HCEC 1CT (cell line): ENCODE measurements at places on chromosomes 13 and 19.

- peak; percentile 65 for DNase-seq
Observed at GRCh38 chr19:2461751-2462634, 5.2 kb upstream of the LMNB2 start.

DNA sequence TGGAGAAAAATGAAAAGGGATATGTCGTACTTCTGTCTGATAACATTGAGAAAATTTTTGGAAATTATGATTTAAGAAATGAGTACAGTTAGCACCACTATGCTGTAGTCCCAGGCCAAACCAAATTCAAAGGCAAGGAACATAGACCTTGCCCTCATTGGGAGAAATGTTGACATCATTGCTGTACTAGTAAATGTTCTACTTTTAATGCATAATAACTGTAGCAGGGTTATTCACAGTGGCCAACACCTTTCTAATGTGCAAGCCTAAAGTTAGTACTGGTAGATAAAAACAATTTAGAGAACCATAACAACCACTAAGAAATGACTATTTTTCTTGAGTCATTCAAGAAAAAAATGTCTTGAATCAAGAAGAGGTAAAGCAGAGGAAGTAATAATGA lies 792.6 kb upstream of the GPC6 start:
- DNase-seq: no peak

DNA sequence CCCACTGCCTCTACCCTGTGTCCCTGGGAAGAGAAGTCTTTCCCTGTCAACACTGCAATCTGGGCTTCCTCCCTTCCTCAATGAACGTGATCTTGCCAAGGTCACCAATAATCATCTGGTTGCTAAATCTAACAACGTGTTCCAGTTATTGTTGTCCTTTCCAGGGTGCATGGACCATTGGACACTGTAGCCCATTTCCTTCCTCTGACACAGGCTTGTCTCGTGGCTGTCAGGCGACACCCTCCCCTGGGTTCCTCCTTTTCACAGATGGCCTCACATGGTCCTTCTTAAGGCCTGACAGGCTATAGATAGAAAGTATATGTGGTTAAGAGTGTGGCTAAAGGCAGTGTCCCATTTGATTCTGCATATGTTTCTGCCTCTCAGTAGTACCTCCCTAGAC lies 67.7 kb upstream of the STARD13 start:
- DNase-seq: no peak

DNA sequence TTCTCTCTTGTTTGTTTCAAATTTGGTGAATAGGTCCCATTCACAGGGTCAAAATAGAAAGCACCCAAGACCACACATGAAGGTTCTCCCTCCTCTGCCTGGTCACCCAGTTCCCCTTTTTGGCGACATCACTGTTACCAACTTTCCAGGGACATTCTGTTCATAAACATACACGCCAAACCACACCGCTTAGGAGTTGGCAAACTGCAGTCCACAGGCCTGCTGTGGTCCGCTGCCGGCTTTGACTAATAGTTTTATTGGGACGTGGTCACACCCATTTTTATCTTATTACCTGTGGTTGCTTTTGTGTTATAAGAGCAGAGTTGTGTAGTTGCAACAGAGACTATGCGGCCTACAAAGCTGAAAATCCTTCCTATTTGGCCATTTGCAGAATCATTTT lies 24.2 kb downstream of the UHRF1 start:
- DNase-seq: no peak

DNA sequence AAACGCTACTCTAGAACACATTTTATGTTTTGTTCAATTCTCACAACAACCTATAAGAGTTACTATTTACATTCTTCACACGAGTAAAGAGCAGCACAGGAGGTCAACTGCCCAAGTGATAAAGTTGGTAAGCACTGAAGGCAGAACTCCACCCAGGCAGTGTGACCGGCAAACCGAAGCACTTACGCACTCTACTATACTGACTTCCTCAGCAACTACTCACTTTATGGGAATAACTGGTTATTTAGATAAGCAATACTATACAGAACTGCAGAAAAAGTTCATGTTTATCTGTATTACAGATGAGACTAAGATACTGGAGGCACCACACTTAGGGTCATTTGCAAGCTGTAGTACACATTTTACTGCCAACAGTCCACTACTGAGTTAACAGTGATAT lies 28.8 kb downstream of the FOXO1 start:
- no peak for DNase-seq

- no peak for DNase-seq
Observed at GRCh38 chr13:72194523-72194922, 327.5 kb upstream of the DACH1 start.

DNA sequence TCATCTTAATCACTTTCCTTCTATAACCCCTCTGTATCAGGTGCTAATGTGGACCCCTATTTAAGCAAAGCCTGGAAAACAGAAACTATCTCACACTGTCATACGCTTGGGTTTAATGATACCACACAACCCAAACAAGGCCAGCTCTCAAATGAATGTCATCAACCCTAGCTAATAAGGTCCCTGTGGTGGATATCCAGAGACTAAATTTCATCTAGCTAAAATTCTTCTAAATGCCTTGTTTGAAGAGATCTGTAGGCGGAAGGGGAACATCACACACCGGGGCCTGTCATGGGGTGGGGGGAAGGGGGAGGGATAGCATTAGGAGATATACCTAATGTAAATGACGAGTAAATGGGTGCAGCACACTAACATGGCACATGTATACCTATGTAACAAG lies 95.5 kb downstream of the FOXO1 start:
- DNase-seq: no peak

GRCh38 chr19:7636317-7636690 lies 606 bp upstream of the STXBP2 start:
- DNase-seq: no peak

DNA sequence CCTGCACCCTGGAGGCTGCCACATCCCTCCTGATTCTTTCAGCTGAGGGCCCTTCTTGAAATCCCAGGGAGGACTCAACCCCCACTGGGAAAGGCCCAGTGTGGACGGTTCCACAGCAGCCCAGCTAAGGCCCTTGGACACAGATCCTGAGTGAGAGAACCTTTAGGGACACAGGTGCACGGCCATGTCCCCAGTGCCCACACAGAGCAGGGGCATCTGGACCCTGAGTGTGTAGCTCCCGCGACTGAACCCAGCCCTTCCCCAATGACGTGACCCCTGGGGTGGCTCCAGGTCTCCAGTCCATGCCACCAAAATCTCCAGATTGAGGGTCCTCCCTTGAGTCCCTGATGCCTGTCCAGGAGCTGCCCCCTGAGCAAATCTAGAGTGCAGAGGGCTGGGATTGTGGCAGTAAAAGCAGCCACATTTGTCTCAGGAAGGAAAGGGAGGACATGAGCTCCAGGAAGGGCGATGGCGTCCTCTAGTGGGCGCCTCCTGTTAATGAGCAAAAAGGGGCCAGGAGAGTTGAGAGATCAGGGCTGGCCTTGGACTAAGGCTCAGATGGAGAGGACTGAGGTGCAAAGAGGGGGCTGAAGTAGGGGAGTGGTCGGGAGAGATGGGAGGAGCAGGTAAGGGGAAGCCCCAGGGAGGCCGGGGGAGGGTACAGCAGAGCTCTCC lies 6.9 kb upstream of the CEACAM5 start:
- DNase-seq: no peak

GRCh38 chr19:6271721-6272410 lies 7.9 kb downstream of the MLLT1 start:
- DNase-seq: no peak

DNA sequence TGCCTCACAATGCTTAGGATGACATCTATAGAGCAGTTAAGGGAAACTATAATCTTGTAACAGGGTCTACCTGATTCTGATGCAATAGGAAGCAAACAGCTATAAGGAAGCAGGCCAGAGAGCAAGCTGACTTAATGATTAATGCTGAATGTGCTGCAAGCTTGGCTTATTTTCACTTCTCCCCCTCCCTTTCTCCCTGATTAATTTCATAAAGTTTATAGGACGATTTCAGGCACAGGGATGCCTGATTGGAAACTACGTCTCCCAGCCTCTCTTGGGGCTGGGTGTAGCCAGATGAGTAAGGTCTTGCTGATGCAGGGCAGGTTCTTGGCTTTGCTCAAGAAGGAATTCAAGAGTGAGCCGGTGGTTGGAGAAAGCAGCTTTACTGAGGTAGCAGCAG lies 82.8 kb upstream of the MRI1 start:
- DNase-seq: no peak

DNA sequence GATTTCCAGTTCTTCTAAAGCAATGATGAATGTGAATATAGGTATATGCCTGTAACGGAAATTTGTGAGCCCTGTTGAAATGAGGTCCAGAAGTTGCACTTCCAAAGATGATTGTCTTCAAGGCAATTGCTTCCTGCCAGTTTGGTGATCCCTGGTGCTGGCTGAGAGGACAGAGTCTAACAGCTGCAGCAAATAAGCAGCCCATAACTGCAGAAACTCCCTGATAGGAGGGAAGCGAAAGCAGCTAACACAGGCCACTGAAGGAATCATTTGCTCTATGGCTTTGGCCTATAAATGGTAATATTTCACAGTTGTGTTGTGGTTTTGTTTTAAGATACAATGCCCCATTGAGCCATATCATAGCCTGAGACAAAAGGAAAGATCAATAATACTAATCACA lies 451.5 kb upstream of the MIR17HG start:
- DNase-seq: no peak

DNA sequence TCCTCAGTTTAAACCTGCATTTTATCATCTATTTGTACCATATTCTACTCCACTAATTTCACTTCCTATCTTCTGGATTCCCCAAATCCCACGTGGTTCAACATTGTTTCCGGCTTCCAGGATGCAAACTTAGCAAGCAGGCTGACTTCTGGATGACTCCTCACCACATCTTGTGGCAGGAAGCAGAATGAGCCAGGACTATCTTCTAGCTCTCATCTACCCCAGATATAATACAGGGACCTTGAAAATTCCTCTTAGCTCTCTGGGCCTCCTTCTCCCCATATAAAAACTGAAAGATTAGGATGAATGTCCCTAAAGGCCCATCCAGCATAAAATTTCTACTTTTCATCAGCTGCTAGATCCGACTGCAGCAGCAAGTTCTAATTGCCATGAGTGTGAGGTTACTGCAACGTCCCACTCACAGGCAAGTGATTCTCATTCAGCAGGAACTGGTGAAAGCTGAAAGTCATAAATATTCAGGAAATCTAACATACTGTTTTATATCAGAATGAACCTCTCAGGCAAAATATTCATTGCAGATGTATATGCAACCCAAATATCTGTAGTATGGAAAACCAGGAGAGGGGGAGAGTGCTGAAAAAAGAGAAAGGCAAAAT lies 93.4 kb downstream of the KCTD12 start:
- peak; percentile 78 for DNase-seq

- DNase-seq: no peak
Observed at GRCh38 chr13:65112531-65112941, 2117.6 kb downstream of the PCDH9 start.

DNA sequence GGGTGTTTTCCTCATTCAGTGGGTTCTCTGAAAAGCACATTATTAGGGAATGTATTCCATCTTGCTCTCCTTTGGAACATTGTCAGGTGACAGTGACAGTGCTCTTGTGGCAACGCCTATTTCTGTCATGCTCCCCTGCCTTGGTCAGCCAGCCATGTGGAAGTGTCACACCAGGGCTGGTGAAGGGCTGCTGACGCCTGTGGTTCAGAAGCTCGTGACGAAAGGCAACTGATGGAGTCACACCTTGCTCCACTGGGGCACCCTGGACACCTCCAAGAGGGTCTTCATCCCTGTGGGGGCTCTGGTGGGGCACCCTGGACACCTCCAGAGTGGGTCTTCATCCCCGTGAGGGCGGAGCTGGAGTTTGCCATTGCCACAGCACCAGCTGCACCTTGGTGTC lies 68.9 kb upstream of the GPR183 start:
- DNase-seq: no peak

- DNase-seq: no peak
Observed at GRCh38 chr19:51027873-51028272, 1.5 kb upstream of the KLK11 start.

DNA sequence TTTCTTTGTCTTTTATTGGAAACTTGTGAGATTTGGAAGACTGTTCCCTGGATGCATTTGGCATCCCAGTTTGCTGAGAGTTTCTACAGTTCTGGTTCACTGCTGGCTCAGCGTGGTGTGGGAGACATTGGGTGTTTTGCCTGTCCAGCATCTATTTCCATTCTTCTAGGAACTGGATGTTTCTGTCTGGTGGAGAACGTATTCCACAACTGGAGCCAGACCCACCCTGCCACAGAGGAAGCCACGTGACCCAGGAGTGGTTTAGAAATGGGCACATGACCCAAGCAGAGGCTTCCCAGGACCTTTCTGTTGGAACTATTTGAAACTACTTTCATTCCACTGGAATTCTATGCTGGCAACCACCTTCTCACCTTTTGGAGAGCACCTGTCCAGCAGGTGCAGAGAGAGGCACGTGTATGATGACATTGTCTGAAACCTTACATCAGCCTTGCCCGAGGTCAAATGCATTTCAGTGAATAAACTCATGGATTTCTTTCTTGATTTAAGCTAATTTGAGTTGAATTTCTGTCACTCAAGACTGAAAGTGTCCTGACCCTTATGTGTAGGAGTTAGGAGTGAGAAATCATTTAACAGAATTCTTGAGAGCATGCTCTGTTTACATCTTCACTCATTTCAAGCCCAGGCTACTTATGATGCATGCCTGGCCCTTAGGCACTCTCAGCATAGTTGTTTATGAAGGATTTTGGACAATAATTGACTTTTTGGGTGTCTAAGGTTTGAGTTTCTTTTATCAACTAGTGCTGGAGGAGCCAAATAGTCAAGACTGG lies 121.8 kb downstream of the AKAP11 start:
- no peak for DNase-seq

DNA sequence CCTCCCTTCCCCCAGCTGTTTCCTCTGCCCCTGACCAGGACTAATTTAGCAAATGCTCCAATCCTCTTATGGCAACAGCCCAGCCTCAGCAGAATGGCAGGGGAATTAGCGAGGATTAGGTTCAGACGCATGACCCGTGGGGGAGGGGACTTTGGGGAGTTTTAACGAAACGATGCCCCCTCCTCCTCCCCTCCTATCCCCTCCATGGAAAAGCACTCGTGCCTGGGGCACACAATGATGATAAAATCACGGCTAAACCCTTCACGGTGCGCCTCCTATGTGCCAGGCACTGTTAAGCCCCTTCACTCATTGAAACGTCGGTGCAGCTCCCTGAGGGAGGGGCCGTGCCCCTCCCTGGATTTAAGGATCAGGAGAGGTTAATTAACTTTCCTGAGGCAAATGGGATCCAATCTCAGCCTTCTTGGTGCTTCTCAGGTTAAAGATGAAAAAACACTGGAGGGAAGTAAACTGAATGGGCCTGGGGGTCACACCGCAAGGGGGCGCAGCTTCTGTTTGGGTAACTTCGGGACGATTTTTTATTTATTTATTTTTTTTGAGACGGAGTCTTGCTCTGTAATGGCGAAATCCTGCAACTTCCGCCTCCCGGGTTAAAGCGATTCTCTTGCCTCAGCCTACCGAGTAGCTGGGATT lies 10.1 kb upstream of the TPRX2 start:
- DNase-seq: peak; percentile 18

DNA sequence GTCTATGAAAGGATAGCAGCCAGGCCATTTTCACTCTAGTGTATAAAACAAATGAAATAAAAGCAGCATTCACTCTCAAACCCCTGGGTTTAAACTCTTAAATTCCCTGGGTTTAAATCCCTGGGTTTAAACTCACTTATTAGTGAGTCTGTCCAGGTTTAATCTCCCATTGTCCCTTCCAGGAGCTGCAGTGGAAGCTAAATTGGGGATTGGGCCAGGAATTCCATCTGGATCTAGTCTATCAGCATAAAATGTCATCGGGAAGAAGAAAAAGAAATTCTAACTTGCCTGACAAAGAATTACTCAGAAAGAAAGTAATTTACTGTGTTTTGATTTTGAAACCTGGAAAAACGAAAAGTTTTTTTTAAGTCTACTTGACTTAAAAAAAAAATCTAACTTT lies 54.8 kb downstream of the FRY start:
- DNase-seq: no peak

GRCh38 chr13:44196196-44196751 lies 177.3 kb upstream of the SERP2 start:
- DNase-seq: no peak
